CD4-positive, CD25-positive, alpha-beta regulatory T cell (primary cell): ENCODE measurements at places on chromosomes 2 and 18.

- DNase-seq = no peak
Observed at GRCh38 chr2:64624862-64625261, 28.9 kb downstream of the SERTAD2 start.

- DNase-seq = peak; percentile 46
Observed at GRCh38 chr2:197777823-197778407, 7.2 kb downstream of the BOLL start.

DNA sequence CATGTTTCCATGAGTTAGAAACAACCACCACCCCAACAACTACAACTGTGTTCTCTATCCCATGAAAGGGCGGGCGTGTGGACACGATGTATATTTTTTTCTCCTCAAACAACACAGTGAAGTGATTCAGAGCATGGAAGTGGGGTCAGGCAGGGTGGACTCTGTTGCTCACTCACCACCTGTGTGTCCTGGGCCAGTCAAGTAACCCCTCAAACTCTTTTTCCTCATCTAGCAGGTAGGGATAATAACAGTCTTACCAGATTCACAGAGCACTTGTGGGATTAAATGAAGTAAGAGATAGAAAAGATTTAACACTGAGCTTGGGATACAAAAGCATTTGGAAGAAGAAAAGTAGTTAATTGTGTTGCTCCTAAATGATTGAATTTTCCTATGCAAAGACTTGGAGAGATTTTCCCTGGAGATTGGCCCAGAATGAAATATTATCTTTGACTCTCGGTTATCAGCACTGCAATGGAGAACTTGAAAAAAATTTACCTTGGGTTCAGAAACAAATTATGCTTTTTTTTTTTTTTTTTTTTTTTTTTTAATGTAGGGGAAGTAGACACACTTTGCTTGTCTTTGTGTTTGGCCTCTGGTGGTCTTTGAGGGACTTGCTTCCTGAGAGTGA lies 161.9 kb upstream of the EPAS1 start:
- no peak for DNase-seq

GRCh38 chr2:189116087-189116486 lies 63.5 kb downstream of the COL5A2 start:
- no peak for DNase-seq

DNA sequence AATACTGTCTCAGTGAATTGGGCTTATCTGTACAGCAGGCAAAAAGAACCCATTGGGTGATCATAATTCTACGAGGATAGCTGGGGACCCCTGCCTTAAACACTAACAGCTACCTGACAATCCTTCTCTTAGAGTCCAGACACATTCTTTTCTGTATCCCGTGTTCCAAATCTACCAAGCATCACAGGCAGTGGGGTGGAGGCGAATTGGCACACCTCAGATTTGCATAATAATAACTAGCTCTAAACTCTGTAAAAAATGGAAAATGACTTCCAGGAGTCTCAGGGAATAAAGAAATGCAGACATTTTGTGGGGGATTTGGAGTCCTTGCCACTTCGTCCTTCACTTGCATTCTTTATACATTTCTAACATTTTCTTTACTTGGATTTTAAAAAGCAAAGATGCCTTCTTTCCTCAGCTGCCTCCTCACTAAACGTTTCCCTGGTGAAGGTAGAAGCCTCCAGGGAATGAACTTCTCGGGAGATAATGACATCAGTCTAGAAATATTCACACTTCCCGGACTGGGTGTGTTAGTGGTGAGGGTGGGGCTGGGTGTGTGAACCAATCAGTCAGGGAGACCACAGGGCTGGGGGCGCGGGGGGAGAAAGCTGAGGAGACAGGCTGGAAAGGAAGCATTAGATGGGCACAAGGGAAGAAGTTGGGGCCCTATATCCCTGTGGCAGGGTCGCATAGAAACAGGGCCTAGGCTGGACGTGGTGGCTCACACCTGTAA lies 59.1 kb upstream of the BOD1L2 start:
- DNase-seq = no peak

GRCh38 chr2:36362291-36362690 lies 6.7 kb downstream of the CRIM1 start:
- DNase-seq = no peak

GRCh38 chr2:200743042-200743676 lies 68.6 kb upstream of the BZW1 start:
- no peak for DNase-seq

DNA sequence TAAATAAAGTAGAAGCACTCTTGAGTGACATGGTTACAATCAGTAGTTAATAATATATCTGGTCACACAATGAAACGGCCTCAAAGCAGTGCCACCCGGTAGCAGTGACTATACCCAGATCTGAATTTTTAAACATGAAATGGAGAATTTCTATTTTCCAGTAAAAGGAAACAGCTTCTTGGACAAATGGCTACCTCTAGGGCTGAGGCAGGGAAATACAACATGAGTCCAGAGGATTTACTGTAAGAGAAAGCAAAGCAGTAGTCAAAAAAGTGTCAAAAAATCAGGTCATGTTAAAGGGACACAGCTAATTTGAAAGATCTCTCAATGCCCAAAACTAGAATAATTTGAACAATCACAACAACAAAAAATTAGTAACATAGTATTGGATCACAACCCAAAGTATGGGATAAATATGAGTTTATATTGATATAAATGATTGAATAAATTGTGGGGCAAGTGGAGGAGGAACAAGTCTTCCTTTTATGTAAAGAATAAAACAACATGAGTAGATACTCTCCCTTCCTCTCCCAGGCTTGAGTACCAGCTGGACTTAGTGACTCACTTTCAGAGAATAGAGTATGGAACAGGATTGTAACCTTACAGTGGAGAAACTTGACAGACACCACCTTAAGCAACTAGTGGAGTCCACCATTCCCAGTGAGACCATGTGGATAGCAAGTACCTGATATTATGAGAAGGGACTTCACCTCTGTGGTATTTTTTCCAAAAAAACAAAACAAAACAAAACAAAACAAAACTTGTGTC lies 180.8 kb downstream of the MBD2 start:
- no peak for DNase-seq

GRCh38 chr2:120828829-120829632 lies 93.4 kb downstream of the GLI2 start:
- DNase-seq = no peak

DNA sequence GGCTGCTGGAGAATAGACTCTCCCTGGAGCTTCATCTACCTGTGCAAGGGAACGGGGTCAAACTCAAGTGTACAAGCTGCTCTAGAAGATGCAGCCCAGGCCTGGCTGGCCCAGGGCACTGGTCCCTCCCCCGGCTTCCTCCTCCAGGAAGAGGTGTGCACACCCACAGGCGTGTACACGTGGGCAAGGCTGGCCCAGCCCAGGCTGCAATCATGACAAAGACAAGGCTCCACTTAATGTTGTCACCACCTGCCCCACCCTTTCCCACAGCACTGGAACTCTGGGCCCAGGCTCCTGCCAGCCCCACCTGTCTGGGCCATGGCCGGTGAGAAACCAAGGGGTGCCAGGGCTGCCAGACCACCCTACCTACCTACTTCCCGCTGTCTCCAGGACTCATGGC lies 29.6 kb upstream of the ALPP start:
- no peak for DNase-seq

GRCh38 chr2:208172125-208172524 lies 8.7 kb upstream of the CRYGA start:
- DNase-seq = no peak

DNA sequence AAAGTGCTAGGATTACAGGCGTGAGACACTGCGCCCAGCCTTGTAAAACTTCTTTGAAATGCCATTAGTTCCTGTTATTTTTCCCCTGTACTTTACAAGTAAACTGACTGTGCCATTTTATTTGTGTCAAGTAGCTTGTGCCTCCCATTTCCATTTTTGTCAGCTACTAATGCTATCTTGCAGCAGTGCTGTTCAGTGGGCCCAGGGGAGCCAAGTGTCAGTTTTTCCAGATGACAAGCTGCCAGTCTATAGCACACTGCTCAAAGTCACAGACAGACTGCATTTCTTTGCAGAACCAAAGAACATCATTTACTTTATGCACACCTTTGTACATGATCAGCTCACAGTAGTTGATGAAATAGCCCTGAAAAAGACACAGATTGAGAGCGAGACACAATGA lies 901.3 kb upstream of the CDH2 start:
- DNase-seq = no peak

GRCh38 chr18:57004366-57005121 lies 142.3 kb upstream of the BOD1L2 start:
- DNase-seq = no peak

- DNase-seq = no peak
Observed at GRCh38 chr2:38474021-38474456, 97.0 kb upstream of the ATL2 start.

DNA sequence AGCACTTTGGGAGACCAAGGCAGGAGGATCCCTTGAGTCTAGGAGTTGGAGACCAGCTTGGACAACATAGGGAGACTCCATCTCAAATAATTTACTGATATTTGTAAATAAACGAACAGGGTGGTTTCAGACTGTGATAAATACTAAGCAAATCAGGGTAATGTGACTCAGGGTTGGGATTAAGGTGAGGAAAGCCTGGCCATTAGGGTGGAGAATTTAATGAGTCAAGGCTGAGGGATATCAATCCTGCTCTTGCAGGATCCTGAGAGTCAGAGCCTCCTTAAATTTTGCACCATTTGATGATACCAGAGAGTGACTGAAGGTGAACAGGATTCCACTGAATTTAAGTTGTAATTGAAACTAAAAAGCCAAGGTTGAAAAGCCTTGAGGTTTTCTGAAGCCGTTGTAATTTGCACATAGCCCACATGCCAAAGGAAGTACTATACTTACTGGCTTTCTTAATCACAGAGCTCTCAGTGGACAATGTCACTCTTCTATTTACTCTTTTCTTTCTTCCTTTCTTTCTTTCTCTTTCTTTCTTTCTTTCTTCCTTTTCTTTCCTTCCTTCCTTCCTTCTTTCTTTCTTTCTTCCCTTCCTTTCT lies 28.6 kb upstream of the AP1S3 start:
- no peak for DNase-seq

- DNase-seq = no peak
Observed at GRCh38 chr2:197324801-197325200, 14.2 kb upstream of the ANKRD44 start.

DNA sequence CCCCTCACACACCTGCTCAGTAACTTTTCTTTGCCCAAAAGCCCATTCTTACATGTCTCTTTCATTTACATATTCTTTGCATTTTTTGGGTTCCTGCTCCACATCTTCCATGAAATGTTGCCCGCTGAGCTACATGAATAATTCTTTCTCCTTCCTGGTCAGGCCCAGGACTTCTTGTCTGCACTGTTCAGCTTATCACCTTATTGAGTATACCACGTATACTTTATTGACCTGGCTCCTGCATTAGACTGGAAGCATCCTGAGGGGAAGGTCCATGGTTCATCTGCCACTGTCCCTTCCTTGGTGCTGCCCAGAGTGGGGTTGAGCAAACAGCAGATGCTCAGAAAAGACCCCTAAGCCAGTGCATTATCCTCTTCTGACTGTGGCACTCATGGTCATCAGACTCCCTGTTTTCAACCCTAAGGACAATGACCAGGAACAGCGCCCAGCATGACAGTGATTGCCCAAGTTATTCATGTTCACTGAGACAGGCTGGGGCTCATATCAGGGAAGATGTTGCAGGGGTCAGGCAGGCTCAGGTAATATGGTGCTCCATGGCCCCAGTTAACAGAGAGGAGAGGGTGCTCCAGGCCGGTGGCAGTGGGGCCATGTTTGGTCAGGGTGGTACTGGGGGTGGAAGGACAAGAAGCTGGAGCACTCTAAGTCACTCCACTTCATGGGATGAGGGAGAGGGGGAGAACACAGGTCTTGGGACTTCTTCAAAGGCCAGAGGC lies 7.7 kb downstream of the APOB start:
- no peak for DNase-seq

DNA sequence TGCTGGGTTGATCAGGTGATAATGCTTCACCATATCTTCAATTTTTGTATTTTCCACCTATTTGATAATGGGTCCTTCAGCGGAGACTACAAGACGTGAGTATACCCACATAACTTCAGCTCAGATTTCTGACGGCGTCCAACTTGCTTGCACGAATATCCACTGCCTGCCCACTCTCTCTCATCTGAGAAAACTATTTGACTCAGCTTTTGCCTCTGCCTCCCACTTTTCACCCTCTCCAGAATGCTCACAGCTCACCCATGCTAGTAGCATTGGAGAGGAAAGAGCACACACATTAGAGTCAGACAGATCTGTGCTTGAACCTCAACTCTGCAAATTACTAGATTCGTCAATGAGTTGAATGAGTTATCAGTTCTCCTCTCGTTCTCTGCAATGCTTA lies 166.8 kb downstream of the BCL2 start:
- peak; percentile 59 for DNase-seq

- DNase-seq = no peak
Observed at GRCh38 chr2:52676056-52676455, 1091.5 kb upstream of the CHAC2 start.

GRCh38 chr2:240809276-240809675 lies 10.7 kb downstream of the KIF1A start:
- DNase-seq = no peak

DNA sequence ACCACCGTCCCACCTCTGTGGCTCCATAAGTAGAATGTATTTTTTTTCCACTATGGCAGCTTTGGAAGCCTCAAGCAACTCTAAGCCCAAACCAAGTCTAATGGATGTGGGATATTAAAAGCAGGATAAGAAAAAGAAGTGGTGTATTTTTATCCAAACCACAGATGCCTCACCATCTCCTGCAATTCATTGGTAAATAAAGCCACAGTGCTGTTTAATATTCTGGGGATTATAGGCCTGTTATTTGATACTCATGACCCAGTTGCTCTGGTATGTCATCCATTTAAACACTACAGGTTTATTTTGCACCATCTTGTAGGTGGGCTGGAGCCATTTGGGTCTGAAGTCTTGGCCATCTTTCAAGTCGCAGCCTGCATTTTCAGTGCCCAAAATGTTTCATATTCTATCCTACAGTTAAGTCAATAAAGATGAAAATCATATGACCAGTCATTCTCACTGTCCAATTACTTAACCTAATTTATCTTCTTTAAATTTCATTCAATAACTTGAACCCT lies 279.5 kb upstream of the EPHA4 start:
- no peak for DNase-seq

DNA sequence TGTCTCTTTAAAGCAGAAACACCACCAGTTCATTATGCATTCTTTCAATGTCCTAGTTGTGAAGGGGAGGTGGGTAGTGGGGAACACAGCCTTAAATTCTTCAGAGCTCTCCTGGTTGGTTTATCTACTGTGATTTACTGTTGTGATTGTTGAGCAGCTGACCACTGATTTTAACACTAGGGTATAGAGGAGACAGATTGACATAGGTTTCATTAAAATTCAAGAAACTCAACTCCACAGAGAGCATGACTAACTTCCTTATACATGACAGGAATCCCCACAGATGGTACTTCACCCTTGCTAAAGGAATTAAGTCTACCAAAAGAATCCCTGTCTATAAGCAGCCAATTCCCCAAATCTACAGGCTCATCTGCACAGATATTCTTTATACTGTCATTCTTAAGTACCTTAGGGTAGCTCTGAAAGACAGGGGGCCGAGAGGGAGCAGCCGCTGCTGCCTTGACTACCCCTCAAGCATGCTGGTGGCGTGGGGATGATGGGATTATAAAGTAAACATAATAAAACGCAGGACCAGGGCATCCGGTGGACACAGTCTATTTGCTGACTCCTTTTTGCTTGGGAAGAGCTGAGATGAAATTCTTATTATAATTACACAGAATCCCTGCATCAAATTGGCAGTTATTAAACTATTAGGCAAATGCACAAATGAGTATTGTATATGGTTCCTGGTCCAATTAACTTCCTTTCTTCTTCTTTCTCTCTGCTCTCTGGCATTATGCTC lies 1377.6 kb upstream of the PIK3C3 start:
- no peak for DNase-seq
